ENCODE measurements at places on chromosomes 6 and 20.

DNA sequence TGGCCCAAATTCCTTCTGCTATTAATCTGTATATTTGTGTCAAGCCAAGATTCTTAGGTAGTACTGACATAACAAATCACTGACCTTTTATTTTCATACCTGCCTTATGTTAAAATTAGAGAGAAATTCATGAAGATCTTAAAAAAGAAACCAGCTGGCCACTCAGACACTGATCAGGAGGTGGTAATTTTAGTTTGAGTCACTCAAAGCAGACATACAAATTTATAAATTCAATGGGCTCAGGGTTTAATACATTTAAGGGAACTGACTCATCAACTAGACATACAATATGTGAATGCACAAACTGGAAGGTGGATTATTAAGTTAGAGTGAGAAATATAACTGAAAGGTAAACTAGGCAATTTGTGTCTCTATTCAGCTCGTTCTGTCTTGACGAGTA is 711.9 kb upstream of the EYS start:
- no peak for DNase-seq

GRCh38 chr6:72624557-72625160 is 2.8 kb downstream of the KCNQ5 start:
- no peak for DNase-seq

- DNase-seq: no peak
Observed at GRCh38 chr6:36669002-36669401, 9.5 kb upstream of the CDKN1A start.

DNA sequence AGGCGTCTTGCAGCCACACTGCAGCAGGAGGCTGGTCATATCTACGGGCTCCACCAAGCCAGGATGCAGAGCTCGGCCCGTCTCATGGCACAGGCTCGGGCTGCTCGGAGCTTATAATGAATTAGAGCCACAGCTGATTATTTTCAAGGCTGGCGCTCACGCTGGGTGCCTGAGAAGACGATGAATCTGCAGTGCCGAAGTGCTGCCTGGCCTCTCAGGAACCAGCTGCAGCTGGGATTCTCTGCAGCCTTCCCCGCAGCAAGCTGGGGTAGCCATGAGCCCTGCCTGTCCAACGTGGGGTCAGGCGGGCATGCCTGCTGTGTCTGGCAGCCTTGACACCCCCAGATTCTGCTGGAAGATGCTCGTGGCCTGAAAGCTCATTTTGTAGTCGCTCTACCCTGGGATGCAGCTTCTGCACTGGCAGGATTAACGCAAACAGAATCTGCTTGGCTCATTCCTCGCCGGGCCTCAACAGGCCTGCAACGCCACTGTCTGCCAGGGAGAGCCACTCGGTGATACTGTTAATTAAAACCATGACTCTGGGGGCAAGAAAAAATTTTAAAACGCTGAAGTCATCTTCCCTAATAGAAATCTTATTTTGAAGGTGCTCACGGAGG is 104.3 kb downstream of the CDH26 start:
- DNase-seq: no peak

GRCh38 chr6:164216368-164216767 is 801.9 kb downstream of the QKI start:
- no peak for DNase-seq

DNA sequence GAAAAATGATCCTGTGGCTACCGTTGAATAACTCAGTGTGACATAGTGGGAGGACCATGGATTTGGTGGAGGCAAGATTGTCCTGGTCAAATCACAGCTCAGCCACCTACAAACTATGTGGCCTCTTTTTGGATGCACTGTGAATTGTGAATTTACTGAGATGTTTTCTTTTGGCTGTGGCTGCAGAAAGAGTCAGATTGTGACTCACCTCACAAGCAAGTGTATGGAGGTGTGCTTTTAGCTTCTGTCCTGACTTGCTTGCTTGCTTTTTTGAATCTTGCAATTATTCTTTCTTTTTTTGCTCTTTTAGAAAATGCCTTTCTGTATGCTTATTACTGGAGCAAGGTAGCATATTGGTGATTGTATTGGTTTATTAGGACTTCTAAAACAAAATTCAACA is 122.9 kb upstream of the FOXO3 start:
- DNase-seq: no peak

DNA sequence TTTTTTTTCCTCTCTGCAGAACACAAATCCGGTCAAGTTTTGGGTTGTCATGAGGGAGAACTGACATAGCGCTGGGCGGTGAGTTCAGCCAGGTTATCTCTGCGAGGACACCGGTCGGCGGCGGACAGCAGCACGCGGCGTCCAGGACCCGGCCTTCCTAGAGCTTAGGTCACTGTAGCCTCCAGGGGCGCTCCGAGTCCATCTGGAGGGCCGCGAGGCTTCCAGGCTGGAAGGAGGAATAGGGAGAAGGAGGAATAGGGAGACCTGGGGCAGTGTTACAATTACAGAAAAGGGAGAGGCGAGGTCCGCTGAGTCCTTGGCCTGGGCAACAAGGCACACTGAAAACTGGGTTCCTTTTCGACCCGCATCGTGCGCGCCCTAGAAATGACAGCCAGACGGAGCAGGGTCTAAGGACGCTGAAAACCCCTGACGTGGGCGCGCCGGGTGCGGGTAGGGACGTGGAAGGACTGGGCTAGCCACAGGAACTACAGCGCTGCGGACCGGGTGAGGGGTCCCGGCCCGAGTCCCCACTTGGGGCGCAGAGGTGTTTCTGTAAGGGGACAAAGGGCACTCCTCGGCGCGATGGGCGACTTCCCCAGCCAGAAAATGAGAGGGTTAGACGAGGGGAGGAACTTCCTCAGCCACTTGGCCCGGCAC is 536 bp upstream of the FNDC1 start:
- DNase-seq: no peak

DNA sequence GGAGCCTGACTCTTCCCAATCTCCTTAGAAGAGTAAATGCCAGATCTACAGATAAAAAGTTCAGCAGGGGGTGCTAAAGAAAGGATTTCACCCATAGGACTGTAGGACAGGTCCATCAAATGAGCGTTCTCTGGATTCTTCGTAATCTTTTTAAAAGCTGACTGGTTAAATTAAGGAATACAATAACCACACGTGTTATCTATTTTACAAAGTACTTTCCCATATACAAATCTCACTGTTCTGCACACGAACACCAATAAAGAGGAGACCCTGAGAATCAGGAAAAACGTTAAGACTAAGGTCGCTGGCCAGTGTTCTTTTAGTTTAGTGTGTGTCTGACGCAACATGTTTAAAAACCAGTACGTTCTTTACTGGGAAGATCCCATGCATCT is 542 bp downstream of the TUBE1 start:
- no peak for DNase-seq

DNA sequence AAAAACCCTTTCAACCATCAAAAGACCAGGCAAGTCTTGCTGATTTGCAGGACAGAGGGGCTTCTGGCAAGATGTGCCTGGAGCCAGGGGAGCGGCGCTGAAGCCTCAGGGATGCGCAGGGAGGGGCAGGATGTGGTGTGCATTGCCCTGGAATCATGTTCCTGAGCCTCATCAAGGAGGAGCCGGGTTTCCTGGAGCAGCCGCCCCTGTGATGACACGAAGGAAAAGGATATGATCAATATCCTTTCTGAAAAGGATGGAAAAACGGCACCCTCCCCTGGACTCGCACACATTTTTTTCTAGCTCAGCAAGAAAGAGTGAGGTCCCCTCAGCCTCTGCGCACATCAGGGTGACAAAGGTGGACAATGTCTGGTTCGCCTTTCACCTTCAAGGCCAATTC is 173.1 kb upstream of the SSTR4 start:
- no peak for DNase-seq

DNA sequence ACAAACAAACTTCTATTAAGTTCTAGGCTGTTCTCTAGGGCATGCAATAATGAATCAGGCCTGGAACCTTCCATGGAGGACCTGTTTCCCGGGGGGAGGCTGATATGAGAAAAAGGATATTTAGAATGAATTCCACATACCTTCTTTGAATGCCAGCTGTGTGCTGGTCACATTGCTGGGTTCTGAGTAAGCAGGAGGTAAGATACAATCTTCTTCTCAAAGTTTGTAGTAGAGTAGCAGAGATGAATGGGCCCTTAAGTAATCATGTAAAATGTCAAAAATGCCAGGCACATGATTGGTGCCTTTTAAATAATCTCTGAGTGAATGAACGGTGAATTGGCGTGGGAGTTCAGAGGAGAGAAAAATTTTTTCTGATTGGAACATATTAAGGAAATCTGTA is 47.4 kb downstream of the TGM2 start:
- no peak for DNase-seq

GRCh38 chr6:76831299-76831698 is 632.0 kb downstream of the HTR1B start:
- DNase-seq: no peak

- DNase-seq: no peak
Observed at GRCh38 chr6:3408665-3409064, 48.2 kb downstream of the SLC22A23 start.

GRCh38 chr6:166514196-166514595 is 72.3 kb downstream of the RAMACL start:
- DNase-seq: no peak

DNA sequence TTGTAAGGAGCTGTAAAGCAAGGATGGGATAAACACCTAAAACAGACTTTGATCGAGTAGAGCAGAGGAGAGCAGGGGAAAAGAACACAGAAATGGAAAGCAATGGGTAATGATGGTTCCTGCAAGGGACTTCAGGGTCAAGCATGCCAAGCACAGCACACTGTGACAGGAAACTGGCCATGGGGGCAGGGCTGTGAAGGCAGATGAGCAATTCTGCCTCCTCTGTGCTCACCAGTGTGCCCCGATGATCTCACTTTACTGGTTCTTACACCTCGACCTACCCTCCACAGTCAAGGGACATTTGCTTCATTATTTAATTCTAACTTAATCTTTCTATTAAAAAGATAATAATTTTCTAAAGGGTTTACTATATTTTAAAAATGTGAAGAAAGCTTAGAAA is 21.6 kb upstream of the MYB start:
- no peak for DNase-seq

GRCh38 chr20:62494537-62494936 is 18.7 kb upstream of the GATA5 start:
- DNase-seq: no peak

DNA sequence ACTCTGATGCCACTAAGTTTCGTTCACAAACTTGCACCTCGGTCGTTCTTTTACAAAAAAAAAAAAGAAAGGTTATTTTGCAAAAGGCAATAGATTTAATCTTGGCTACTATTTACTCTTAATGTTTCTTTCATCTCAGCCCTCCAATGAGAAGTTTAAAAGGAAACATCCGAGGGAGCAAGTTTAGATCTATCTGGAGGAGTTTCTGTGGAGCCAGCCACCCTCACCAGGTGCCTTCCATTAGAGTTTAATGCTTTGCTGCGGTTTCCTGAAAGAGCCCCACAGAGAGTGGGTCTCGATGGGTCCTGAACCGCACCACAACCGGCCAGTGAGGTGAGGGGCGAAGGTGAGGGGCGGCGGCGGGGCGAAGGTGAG is 632 bp downstream of the PRKN start:
- DNase-seq: no peak

DNA sequence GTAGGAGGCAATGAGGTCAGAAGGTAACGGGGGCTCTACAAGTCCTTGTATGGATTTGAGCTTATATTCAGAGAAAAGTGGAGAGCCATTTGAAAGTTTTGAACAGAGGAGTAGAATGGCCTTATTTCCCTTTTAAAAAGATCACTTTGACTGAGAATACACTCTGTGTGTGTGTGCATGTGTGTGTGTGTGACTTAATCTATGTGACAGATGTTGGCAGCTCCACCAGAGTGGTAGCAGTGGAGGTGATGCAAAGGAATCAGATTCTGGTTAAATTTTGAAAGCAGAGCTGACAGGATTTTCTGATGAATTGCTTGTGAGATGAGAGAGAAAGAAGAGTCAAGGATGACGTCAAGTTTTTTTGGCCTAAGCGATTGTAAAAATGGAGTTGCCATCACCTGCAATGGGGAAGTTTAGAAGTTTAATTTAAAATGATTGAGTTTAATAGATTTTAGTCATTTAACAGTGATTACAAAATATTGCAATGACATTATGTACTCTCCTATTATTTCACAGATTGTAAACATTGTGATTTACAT is 172.2 kb upstream of the HEY2 start:
- no peak for DNase-seq

All from T follicular helper cell (primary cell).